ENCODE measurements at places on chromosomes 2 and 18.
A peak's percentile ranks its signal among the peaks of the same experiment; 100 is the strongest.

GRCh38 chr2:99559075-99559662, 69.4 kb upstream of the REV1 start:
- peak; percentile 75 for DNase-seq

- DNase-seq = no peak
Observed at GRCh38 chr2:3025261-3025660, 352.4 kb downstream of the EIPR1 start.

DNA sequence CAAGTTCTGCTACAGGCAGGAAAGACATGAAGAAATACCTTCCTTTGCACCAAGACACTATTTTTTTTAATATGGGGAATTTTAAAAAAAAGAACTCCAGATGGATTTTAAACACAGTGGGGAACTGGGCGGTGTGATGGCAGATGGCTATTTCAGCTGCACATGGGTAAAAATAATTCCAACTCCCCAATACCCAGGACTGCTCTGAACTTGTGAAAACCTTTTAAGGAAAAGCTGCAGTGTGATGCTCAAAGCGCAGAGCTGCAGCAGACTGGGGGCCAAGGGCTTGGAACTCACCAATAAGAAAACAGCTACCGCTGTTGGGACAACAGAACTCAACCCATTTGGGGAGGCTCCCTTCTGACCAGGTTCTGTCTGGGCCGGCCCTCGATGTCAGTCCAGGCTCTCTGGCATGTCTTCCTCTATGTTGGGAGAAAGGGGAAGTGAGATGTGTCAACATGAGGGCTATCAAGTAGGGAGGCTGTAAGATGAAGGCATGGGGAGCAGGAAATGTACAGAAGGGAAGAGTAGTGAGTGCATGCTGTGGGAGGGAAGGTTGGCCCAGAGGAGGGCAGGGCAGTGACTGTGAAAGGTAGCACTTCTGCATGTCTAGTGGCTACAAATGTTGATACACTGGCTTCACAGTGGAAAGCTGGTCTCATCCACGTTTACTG, 64.0 kb upstream of the SLC14A2 start:
- DNase-seq = no peak

- no peak for DNase-seq
Observed at GRCh38 chr18:78889250-78889649, 90.4 kb upstream of the SALL3 start.

DNA sequence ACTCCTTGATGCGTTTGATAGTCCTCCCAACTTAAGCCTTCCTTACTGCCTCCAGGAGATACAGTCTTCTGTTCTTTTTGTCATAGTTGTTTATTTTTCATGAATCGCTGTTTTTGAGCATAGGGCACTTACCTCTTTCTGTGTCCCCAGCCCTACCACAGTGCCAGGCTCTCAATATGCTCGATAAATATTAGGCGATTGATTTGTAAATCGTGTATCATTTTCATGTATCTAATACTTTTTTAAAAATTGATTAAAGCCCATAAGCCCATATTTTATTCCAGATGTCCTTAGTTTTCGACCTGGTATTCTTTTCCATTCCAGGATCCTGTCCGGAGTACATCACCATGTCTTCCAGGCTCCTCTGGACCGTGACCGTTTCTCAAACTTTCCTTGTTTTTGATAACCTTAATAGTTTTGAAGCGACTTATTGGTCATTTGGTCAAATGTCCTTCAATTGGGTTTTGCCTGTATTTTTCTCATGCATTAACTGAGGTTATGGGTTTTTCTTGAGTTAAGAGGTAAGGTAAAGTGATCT, 444 bp upstream of the MMADHC start:
- DNase-seq = no peak

DNA sequence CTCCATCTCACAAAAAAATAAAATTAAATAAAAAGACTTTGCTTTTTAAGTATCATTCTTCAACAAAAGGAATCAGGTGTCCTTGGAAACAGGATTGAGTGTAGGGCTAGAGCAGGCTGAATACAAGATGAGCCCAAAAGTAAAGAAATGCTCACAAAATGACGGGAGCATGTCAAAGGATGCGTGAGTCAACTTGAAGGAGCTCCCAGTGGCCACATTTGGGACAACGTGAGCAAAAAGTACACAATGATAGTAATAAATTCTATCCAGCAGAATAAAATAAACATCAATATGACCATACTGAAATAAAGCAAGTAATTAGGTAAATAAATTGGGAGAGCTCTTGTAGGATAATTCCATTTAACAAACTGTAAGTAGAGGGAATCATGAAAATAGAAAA, 220.7 kb downstream of the PHLPP1 start:
- no peak for DNase-seq

GRCh38 chr2:69291004-69291650, 95.9 kb downstream of the GFPT1 start:
- no peak for DNase-seq

GRCh38 chr18:8050616-8051329, 483.7 kb downstream of the PTPRM start:
- no peak for DNase-seq
